ENCODE measurements at places on chromosomes 12 and 14. TPM values are rescaled to one million over a fixed set of nuclear protein-coding genes. Genes with fewer than 3 reads are reported as not detected.

- H3K27me3 ChIP-seq = no peaks in the 10 kb centered on the region
- H3K4me1 ChIP-seq = peaks cover 20% of the 10 kb centered on the region
- H3K4me3 ChIP-seq = no peak overlapping the region
Measured at GRCh38 chr14:91257328-91258010, 13.0 kb upstream of the GPR68 start.

DNA sequence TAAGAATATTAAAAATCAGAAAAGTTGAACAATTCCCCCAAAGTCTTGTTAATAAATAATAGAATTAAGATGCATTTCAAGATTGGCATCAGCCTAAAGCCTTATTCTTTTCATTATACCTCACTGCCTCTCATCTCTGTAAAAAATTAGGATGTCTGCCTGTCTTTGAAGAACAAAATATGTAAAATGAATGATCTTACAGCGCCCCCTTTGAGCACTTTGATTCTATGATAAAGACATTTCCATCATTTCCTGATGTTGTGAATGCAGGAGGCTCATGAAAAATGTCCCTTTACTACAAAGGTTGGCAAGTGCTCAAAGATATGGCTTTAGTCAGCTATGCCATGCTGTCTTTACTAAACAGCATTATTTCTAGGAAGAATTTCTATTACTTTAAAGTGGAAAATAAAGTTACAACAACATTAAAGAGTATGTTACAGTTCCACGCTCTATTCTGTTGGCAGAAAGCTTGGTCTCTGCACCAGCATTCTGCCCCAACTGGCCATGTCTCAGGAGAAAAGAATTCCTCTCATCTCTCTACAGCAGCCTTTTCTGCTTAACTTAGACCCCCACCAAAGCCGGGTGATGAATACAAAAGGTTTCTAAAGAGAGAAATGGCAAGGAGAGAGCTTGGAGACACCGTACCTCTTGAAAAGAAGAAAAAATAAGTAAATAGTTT, 95.1 kb downstream of the LLPH start:
- no peaks in the 10 kb centered on the region for H3K27me3 ChIP-seq
- no peaks in the 10 kb centered on the region for H3K36me3 ChIP-seq
- peak; percentile 68 for DNase-seq
- no peak overlapping the region for H3K27ac ChIP-seq
- H3K4me1 ChIP-seq = peaks cover 23% of the 10 kb centered on the region

DNA sequence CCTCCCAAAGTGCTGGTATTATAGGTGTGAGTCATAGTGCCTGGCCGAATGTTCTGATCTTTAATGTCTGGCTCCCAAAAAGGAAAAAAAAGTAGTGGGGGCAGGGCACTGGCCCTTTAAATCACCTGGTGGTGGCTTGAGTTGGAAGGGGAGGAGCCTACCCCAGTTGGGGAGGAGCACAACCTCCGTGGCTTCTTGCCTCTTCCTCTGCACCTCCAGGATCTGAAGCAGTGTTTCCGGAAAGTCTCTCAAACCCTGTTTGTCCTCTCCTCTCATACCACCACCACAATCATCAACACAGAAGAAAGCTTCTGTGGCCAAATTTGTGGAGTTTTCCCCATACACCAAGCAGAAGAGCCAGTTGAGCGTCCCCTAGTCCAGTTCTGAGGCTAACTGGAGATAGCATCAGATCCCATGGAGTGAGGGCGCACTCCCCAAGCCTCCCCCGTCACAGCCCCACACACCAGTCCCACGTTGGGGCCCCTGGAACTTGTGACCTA, 24.3 kb upstream of the RCOR1 start:
- H3K4me3 ChIP-seq = peak overlapping the region; percentile 62
- peak overlapping the region; percentile 93 for H3K27ac ChIP-seq
- H3K36me3 ChIP-seq = no peaks in the 10 kb centered on the region
- DNase-seq = peak; percentile 87
- H3K27me3 ChIP-seq = no peaks in the 10 kb centered on the region
- peaks cover 11% of the 10 kb centered on the region for H3K4me1 ChIP-seq

DNA sequence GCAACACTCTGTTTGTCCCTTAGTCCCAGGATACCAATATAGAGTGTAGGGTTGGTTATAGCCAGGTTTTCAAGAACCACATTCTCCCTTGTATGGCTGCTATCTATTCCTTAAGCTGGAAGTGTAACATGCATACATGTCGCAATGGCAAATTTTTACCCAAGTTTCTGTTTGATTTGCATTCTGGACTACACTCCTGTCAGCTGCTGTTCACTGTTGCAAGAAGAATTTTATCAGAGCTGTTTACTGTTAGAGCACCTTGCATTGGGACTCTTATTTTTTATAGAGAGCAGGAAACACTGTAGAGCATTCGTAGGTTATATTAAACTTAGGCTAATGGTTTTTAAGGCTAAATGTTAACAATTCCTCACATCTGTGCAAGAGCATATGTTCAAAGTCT, 376.0 kb upstream of the LRFN5 start:
- H3K4me1 ChIP-seq = no peaks in the 10 kb centered on the region
- no peak for DNase-seq
- no peaks in the 10 kb centered on the region for H3K36me3 ChIP-seq

- peaks cover 86% of the 10 kb centered on the region for H3K36me3 ChIP-seq
- H3K4me3 ChIP-seq = no peak overlapping the region
- no peaks in the 10 kb centered on the region for H3K27me3 ChIP-seq
- H3K27ac ChIP-seq = no peak overlapping the region
- no peak for DNase-seq
- peaks cover 6% of the 10 kb centered on the region for H3K4me1 ChIP-seq
Measured at GRCh38 chr14:88599761-88600439, 37.1 kb downstream of the ZC3H14 start.

DNA sequence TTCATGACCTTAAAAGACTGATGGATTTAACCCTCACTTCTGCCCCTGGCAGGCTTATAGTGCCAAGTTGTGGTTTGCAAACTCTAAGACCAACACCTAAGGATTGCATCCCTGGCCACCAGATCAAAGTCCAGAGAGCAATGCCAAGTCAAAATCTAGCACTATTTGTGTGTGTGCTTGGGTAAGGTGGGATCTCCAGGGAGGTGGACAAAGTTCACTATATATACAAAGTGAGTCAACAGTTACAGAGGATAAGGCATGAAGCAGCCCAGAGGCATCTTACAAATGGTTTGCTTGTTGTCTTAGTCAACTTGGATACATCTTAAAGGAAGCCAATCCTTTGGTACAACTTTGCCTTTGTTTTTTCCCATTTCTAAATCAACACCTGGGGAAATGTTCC, 137.3 kb downstream of the MSRB3 start:
- H3K4me3 ChIP-seq = no peak overlapping the region
- peaks cover 6% of the 10 kb centered on the region for H3K4me1 ChIP-seq
- H3K36me3 ChIP-seq = no peaks in the 10 kb centered on the region
- no peak overlapping the region for H3K27ac ChIP-seq

- H3K27me3 ChIP-seq = no peaks in the 10 kb centered on the region
- no peaks in the 10 kb centered on the region for H3K4me1 ChIP-seq
- no peak overlapping the region for H3K27ac ChIP-seq
Measured at GRCh38 chr14:73289729-73290128, 52.4 kb downstream of the PAPLN start.

GRCh38 chr12:12592930-12593329, 18.7 kb upstream of the CREBL2 start:
- H3K27me3 ChIP-seq = peaks cover 14% of the 10 kb centered on the region
- no peak overlapping the region for H3K27ac ChIP-seq
- no peak for DNase-seq
- H3K4me1 ChIP-seq = peaks cover 6% of the 10 kb centered on the region
- no peak overlapping the region for H3K4me3 ChIP-seq

DNA sequence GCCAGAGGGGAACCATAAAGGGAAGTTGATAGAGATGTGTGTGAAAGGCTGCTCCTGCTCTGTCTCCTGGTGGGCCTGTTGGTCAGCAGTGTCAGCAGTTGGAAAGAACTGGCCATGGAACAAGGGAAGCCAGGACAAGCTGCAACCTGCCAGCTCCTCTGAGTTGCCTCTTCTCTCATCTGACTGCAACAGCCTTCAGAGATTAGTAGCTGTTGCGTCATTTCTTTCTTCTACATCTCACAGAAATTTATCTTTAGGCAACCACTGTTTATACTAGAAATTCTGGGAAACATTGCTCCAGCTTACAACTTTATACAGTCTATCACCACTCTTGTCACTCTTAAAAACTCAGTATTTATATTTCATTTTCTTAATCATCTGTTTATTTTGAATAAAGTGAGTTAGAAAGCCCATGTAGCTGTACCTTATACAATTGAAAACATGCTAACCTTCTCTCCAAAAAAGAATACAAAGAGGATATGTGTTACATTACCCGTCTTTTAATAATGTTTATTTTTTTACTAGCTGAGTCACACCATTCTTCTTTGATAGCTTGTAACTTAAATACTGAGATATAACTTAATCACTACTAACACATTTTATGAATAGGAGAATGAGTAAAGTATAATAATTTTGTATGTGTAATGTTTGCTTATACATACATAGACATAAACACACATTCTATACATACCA, 224.2 kb downstream of the LRFN5 start:
- no peaks in the 10 kb centered on the region for H3K36me3 ChIP-seq
- DNase-seq = peak; percentile 70
- H3K27ac ChIP-seq = peak overlapping the region; percentile 63
- H3K4me1 ChIP-seq = peaks cover 23% of the 10 kb centered on the region

DNA sequence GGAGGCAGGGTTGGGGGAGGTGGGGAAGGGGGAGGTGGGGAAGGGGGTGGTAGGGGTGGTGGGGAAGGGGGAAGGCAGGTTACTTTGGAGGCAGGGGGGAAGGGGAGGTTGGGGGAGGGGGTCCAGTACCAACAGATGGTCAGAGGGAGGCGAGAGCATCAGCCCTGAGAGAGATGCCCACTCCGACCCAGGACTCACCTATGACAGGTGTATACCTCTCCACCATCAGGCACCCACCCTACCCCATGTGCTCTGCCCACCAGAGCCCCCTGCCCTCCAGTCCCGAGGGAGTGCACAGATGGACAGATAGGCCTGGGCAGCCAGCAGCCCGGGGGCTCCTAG, 18.6 kb downstream of the JAG2 start:
- no peak overlapping the region for H3K4me3 ChIP-seq
- no peak for DNase-seq
- no peaks in the 10 kb centered on the region for H3K4me1 ChIP-seq
- no peaks in the 10 kb centered on the region for H3K27me3 ChIP-seq

DNA sequence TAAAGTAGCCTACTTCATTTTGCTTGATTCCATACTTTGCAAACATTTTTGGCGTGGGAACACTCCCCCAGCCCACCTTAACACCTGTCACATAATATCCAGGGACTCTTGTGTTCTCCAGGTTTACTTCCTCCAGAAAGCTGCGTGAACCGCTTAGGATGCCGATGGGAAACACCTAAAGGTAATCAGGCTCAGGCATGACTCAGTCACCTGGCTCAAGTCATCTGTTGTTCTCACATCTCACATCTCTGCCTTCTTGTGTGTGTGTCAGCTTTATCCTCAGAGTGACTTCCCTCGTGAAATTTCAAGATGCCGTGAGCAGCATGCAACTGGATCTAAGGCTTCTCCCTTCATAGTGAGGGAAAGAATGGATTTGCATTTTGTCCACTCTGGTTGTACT, 48.1 kb upstream of the DUSP6 start:
- H3K27ac ChIP-seq = no peak overlapping the region
- no peaks in the 10 kb centered on the region for H3K27me3 ChIP-seq
- no peak for DNase-seq
- no peaks in the 10 kb centered on the region for H3K36me3 ChIP-seq
- no peak overlapping the region for H3K4me3 ChIP-seq

- H3K36me3 ChIP-seq = no peaks in the 10 kb centered on the region
- peaks cover 93% of the 10 kb centered on the region for H3K27me3 ChIP-seq
- no peak overlapping the region for H3K4me3 ChIP-seq
- no peaks in the 10 kb centered on the region for H3K4me1 ChIP-seq
- peak; percentile 70 for DNase-seq
- H3K27ac ChIP-seq = no peak overlapping the region
Measured at GRCh38 chr14:21734457-21735074, 60.9 kb upstream of the OR4E1 start.

- H3K27me3 ChIP-seq = peaks cover 11% of the 10 kb centered on the region
- no peak overlapping the region for H3K27ac ChIP-seq
Measured at GRCh38 chr12:13390381-13390861, 193.9 kb downstream of the EMP1 start.

DNA sequence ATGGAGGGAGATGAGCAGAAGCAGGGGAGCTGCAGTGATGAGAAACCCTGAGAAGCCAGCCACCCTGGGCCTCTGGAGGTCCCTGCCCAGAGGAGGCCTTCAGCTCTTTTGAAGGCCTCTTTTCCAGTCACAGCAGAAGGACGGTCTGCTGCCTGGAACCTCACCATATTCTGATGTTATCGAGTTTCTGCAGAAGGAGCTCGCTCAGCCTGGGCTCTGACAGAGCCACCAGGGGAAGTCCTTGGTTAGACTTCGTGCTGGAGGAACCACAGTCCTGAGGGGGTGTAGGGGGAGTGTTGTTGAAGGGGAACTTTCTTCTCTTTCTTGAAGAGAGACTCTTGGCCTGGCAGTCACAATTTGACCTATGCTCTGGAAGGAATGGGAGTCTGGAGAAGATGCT, 25.1 kb upstream of the BATF start:
- H3K27ac ChIP-seq = no peak overlapping the region
- no peak for DNase-seq
- H3K4me1 ChIP-seq = no peaks in the 10 kb centered on the region
- no peaks in the 10 kb centered on the region for H3K27me3 ChIP-seq

GRCh38 chr14:26765768-26766520, 168.1 kb upstream of the NOVA1 start:
- peaks cover 12% of the 10 kb centered on the region for H3K4me1 ChIP-seq
- H3K4me3 ChIP-seq = no peak overlapping the region
- no peak overlapping the region for H3K27ac ChIP-seq
- DNase-seq = peak; percentile 34
- H3K36me3 ChIP-seq = no peaks in the 10 kb centered on the region

GRCh38 chr12:54154681-54155186, 34.1 kb downstream of the SMUG1 start:
- no peaks in the 10 kb centered on the region for H3K27me3 ChIP-seq
- no peak overlapping the region for H3K27ac ChIP-seq
- DNase-seq = no peak
- peaks cover 7% of the 10 kb centered on the region for H3K36me3 ChIP-seq

DNA sequence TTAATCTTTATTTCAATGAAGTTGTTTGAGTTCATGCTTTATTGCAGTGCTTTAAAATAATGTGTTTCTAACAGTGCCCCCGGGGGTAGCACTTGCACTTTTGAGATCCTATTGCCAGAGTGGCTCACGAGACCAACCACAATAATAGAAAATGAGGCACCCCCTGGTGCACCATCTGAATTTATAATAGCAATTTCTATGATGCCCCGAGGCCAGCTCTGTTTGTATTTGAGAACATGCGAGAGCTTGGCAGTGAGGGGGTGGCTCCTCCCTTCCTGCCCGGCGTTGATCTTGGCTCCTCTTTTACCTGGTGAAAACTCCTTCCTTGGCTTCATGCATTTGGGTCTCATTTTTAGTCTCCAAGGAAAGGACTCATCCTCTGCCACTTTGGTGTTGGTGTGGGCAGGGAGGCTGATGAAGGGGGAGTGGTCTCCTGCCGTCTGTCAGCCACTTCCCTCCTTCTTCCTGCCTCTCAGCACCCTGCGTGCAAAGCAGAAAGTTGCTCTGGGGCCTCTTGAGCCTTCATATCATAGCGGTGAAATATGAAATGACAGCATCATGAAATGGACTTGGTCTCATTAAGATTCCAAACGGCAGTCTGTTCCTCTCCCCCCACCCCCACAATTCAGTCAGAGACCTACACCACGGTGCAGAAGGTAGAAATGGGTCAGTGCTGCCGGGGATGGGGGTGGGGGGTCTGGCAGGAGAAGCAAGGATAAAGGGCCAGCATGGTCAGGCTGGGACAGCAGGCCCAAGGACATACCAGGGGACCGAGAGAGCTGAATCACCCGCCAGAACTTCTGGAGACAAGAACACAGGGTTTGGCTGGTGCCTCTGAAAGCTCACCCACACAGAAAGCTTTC, 17.7 kb upstream of the NRXN3 start:
- peak; percentile 52 for DNase-seq
- H3K4me1 ChIP-seq = peaks cover 10% of the 10 kb centered on the region
- peaks cover 53% of the 10 kb centered on the region for H3K27me3 ChIP-seq
- H3K4me3 ChIP-seq = no peak overlapping the region

Gene TOMM20L
- total RNA-seq = not detected

Gene GNB3
- 0.47 TPM for total RNA-seq

Gene SMIM41
- not detected for total RNA-seq

Measured in MCF 10A (cell line).